ENCODE measurements at places on chromosomes 2 and 18.

GRCh38 chr2:46132996-46133395, 164.2 kb upstream of the EPAS1 start:
- no peak for DNase-seq

GRCh38 chr2:121599963-121600651, 49.2 kb downstream of the CLASP1 start:
- DNase-seq, result no peak

DNA sequence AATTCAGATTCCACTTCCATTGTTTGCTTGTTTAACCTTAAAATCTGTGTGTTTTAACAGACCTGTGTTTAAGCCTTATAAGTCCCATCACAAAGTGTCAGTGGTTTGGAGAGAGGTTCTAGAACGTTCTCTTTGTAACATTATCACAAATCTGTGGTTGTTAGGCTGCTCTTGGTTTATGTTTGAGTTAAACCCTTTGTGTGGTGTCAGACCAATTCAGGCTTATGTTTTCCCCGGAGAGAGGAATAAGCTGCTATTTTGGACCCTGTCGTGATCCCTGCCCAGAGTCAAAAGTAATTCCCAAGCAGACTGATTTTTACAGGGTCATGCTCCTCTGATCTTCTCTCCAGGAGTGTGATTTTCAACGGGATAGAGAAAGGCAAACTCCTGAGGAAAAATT, 43.8 kb upstream of the LTBP1 start:
- no peak for DNase-seq

- DNase-seq, result no peak
These were observed 387.1 kb downstream of the PTPRM start for GRCh38 chr18:7954238-7954637.

DNA sequence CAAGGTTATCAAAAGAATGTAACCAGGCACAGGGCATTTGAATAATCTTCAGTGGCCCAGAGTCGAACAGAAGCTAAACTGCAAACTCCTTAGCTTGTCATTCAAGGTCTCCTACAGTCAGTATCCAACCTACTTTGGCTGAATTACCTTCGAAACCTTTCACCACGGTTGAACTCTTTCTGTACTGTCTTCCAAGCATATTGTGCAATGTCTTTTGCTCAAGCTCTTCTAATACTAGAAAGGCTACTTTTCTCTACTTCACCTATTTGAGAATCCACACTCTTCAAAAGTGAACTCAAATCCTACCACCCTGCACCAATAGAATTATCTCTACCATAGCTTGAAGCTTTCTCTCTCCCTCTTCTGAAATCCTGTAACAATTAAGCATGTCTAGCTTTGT, 142.9 kb downstream of the NR4A2 start:
- DNase-seq, result no peak

DNA sequence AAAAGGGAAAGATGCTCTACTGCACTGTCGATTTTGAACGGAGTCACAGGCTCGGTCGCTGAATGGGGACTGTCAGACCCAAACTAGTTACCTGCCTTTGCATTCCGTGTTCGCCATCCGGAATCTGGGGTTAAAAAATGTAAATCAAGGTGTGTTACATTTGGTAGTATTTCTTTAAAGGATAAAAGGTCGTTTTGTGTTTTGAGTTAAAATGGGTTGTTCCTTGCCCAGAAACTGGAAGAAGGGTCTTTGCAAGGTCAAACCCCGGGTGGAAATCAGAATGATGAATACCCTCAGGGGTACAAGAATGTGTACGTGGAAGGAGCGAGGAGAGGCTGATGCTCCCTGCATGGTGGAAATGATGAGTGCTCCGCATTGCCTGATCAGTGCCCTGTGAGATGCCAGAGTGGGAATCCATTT, 1.0 kb downstream of the VSNL1 start:
- no peak for DNase-seq

DNA sequence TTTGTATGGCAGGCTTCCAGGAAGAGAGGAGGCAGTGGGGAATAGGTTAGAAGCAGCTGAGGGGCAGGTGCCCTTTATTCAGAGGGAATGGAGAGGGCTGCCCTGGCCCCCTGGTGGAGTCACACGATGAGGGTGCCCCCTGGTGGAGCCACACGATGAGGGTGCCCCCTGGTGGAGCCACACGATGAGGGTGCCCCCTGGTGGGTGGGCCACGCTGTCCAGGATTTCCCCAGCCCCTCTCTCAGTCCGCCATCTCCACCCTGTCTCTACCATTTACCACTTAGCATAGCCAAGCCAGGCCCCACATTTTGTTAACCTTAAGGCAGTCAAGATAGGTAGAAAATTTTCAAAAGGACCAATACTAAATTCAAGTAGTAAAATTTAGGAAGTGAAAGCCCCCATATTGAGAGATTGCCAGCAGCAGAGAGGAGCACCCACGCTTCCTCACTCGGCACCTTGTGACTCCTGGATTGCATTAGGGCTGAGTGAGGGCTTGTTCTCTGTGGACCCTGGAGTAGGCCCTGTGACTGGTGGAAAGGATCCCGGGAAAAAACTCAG, 10.4 kb upstream of the FAM228A start:
- peak; percentile 77 for DNase-seq

DNA sequence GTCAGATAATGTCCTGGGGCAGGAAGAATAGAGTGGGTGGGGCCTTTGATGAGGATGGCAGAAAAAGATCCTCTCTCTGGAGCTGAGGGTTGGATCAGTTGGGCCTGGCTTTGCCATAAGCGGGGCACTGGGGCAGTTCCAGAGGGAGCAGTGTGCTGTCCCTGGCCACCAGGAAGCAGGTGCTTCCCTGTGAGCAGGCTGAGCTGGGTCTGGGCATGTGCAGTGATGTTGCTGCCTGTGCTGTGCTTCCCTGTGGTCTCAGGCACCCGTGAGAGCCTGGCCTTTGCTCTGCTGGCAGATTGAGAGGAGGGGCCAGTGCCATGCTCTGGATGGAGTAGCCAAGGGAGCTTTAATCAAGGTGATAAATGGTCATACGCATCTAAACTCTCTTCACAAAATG, 14.6 kb upstream of the NPPC start:
- DNase-seq, result no peak

GRCh38 chr2:20604951-20605381, 45.9 kb downstream of the HS1BP3 start:
- DNase-seq, result no peak

DNA sequence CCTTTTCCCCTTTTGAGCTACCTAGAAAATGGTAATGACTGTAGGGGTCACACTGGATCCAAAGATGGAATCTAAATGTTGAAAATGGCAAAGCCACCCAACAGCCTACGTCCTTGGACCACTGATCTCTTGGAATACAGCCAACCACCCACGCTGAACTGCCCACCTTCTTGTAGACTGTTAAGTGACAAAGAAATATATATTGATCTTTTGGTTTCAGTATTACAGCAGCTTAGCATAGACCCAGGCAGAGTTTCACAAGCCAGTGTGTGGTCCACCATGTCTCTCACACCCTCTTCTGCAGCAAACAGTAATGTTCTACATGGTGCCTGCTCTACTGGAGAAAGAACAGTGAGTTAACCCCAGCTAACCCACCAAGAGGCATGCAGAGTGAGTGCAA, 20.2 kb downstream of the CACNB4 start:
- DNase-seq, result no peak

- no peak for DNase-seq
These were observed 69.9 kb downstream of the MEMO1 start for GRCh38 chr2:31940920-31941319.

GRCh38 chr2:241001413-241002274, 3.2 kb downstream of the SNED1 start:
- no peak for DNase-seq

DNA sequence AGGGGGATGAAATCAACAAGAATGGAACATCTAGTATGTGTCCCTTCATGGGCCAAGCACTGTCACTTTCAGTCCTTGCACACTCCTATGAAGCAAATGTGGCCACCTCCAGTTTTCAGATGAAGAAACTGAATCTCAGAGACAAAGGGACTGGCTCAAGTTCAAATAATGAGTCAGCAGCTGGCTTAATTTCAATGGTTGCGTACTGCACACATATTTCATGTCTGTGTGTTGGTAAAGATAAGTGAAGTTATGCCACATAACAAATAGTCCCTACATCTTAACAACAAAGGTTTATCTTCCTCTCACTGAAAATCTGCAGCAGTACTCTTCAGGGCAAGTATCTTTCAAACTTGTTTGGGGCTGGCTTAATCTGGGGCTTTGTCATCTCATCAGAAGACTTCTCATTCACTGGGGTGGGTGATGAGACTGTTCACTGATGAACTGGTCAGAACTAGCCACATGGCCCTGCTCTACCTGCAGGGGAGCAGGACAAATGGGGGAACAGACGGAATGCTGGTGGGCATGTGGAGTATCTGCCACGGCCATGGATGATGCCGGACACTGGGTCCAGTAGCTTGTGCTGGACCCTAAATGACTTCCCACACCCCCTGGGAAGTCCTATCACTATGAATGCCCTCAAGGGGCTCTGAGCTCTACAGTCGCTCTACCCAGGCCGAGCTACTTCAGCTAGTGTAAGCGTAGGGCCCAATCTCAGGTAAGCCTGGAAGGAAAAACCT, 263.2 kb downstream of the CYP26B1 start:
- DNase-seq, result peak; percentile 10

DNA sequence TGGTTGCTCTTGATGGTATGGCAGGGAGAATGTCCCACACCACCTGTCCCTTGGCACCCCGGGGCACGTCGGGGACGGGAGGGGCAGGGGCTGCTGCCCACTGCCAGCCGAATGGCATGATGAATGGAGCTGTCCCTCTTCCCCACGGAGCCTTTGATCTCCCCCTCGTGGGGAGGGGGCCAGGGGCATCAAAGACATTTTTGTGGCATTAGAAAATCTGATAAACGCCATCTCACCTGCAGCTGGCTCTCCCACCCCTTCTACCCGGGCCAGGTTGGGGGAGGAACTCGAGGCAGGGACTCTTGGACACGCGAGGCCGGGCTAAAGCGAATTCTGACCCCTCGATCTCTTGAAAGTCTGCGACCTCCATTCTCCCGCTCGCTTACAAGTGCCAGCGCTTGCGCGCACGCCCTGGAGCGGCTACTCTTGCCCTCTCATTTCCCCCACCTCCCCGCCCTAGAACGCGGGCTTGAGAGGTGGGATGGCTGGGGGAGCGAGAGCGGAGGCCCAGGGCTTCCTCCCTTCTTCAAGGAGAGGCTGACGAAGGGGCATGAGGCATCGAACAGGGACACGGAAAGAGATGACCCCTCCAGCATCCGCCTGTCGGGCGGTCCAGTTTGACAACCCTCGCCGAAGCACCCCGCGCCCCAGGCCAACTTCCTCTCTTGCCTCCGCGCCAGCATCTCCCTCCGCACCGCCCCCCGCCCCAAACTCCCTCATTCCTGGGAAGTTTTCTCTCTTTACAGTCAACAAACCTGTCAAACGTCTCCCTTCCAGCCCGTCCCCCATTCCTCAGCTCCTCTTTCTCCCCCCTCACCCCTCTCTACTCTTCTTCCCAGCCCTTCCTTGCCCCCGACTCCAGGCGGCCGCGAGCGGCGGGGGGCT, 692 bp upstream of the WNT6 start:
- DNase-seq, result no peak

- DNase-seq, result no peak
These were observed 19.7 kb upstream of the TMEM17 start for GRCh38 chr2:62525549-62526269.

DNA sequence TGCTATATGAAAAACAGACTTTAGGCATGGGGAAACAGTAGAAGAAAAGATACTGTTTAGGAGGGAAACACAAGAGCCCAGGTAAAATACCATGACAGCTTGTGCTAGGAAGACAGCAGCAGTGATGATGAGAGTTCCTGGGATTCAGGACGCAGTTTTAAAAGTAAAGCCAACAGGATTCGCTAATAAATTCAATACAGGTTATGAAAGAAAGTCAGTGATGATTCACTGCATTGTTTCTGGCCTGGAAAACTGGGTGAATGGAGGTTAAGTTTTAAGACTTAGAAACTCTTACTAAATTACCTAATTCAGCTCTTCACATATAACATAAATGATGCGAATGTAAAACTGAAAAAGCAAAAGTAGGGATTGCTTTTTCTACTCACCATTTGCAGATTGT, 27.9 kb upstream of the RNU4ATAC start:
- DNase-seq, result no peak

GRCh38 chr2:122634256-122634655, 878.8 kb downstream of the TSN start:
- DNase-seq, result no peak

DNA sequence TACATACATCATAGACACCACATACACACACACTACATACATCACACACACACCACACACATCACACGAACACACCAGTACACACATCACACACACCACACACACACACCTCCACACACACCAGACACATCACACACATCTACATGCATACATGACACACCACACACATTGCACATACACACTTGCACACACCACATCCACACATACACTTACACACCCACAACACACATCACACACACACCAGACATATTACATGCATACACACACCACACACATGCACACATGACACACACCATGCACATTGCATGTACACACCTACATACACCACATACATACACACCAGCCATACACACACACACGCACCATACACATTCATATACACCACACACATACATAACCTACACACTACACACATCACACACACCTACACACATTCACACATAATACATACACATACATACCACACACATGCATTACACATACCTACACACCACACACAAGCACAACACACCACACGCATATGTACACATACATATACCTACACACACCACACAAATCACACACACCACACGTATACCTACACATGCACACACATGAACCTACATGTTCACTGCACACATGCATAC, 156.5 kb downstream of the NDUFA10 start:
- no peak for DNase-seq

DNA sequence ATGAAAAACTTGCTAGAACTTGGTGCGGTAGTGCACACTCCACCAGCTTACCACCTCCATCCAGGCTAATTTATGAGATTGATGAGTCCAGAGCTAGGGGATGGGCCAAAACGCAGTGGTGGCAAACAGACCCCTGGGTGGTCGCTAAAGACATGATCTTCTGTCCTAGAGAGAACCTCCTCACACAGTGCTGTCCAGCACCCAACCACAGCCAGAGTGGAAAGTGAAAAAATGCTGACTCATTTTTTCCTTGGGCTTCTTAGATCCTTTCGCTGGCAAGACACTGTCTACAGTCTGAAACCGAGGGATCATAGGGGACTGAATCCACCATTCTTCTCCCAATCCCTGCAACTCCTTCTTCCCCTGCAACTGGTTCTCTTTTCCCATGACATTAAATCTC, 4.1 kb downstream of the ANTXR1 start:
- DNase-seq, result no peak

DNA sequence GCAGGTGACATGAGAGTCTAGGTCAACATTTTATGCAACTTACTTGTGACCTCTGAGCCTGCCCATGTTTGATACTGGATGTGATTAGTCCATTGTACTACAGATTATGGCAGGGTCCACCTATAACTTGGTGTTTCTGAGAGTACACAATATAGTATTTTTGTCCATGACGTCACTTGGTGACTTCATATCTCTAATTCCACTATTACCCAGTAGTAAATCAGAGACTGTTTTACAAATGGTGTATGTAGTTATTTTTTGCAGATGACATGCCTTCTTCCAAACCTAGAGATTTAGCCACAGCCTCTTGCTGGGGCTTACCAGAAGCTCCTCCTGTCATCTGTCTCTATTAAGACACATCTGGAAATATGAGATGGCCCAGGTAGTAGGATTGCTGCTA, 24.6 kb upstream of the TMX3 start:
- no peak for DNase-seq

GRCh38 chr2:121429927-121430520, 100.7 kb upstream of the RNU4ATAC start:
- no peak for DNase-seq

All from suppressor macrophage treated with lipopolysaccharide for 4 hours (primary cell).